ENCODE measurements at places on chromosomes 2 and 18. TPM values are rescaled to one million over a fixed set of nuclear protein-coding genes. Genes with fewer than 3 reads are reported as not detected.

DNA sequence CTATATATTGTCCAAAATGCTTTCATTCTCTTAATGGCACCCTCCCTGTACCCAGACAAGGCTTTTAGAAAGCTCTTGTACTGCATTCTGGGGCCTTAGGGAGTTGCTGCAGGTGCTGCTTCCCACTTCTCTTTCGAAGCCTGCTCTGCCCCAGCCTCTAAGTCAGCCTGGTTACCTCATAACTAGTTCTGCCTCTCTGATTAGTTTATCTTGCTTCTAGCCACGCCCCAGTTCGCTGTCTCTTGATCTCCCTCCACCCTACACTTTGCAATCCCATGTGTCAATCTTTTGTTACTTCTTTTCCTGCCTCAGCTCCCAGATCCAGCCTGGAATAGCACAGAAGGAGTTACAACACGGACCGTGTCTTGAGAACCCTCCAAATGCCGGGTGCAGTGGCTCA lies 13.8 kb upstream of the NCOA1 start:
- DNase-seq: no peak

GRCh38 chr2:36367895-36368353 lies 12.3 kb downstream of the CRIM1 start:
- DNase-seq: no peak

DNA sequence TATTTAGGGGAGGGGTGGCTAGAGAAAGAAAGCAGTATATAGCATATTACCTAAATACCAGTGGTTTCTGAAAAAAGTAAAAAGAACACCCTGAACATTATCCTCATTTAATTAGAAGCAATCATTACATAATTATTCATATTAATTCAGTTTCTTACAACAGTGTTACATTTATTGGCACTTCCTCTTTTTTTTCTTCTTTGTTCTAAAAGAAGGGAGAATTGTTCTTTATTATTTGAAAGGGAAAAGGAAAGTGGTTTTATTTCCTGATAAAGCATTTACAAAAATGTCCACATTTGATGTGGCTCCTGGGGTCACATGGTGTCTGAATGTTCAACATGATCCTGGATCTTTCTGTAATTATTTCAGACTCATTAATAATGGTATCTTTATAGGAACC lies 254.9 kb upstream of the ZEB2 start:
- no peak for DNase-seq

GRCh38 chr2:71894261-71894660 lies 253.4 kb downstream of the CYP26B1 start:
- no peak for DNase-seq

The LAMA3 gene
- 1.8 TPM for total RNA-seq

The PLEKHA3 gene
- 19.5 TPM for total RNA-seq

DNA sequence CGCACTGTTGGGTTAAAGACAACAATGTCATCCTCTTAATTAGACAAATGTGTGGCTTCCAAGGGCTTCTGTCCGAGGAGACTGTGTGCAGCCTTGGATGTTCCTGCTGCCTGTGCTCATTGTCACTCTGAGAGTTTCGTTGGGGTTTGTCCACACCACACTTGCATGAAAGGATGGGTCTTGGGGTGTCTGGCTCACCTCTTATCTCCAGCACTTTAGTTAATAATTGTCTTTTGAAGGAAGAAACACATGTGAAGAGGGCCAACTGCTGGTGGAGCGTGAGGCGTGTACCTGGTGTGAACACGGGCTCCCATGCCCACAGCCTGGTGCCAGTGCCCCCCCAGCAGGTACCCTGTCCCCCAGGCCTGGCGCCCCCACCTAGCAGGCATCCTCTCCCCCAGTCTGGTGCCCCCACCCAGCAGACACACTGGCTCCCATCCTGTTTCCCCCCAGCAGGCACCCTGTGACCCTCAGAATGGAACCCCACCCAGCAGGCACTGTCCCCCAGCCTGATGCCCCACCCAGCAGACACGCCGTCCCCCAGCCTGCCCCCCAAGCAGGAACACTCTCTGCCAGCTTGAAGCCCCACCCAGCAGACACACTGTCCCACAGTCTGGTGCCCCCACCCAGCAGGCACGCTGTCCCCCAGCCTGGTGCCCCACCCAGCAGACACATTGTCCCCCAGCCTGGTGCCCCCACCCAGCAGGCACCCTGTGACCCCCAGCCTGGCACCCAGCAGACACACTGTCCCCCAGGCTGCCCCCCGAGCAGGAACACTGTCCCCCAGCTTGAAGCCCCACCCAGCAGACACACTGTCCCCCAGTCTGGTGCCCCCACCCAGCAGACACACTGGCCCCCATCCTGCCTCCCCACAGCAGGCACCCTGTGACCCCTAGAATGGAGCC lies 96.3 kb upstream of the TMEM18 start:
- no peak for DNase-seq

The SPIRE1 gene
- total RNA-seq: 82.3 TPM

- no peak for DNase-seq
Measured at GRCh38 chr2:42106257-42106816, 58.5 kb downstream of the PKDCC start.

The TRIM43 gene
- not detected for total RNA-seq

The MGAT4A gene
- 7.0 TPM for total RNA-seq

- no peak for DNase-seq
Measured at GRCh38 chr18:67735506-67735905, 219.0 kb upstream of the DSEL start.

- DNase-seq: no peak
Measured at GRCh38 chr2:222731201-222731621, 59.8 kb downstream of the MOGAT1 start.

DNA sequence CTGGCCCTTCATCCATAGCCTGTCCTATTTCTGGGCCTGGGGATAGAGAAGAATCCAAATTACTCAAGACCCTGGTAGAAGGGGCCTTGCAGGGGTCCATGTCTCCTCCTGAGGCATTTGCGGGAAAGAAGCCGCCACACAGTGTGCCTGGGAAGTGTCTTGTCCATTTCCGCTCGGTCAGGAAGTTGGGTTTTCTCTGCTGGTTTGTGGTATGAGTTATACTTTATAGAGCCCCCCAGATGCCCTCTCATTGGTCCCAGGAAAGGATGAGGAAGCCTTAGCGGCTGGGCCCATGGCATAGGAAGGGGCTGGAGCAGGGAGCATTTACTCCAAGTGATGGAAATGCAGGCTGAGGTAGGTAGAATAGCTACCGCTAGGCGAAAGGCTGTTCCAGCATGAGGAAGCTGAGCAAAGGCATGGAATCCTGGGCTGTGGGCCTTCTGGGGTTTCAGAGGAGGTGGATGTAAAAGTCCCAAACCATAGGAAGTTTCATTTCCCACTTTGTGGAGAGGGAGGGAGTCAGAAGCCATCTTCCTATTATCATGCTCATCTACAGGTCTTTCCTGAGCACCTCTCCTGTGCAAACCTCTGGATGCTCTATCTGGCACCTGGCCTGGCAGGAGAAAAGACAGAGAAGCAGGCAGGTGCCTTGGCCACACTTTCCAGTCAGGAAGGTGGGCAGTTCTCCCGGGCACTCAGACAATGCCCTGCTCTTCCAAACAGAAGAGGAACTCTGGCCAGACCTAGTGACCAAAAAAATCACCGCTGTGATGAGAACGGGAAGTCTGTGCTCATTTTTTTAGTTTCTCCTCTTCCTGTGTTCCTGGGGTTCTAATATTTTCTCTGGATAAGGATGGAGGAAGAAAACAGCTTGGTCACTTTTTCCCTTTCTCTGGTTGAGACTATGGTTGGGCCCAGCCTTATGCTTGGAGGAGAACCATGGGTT lies 2.6 kb upstream of the CD207 start:
- DNase-seq: no peak

The DUSP2 gene
- total RNA-seq: 0.64 TPM

DNA sequence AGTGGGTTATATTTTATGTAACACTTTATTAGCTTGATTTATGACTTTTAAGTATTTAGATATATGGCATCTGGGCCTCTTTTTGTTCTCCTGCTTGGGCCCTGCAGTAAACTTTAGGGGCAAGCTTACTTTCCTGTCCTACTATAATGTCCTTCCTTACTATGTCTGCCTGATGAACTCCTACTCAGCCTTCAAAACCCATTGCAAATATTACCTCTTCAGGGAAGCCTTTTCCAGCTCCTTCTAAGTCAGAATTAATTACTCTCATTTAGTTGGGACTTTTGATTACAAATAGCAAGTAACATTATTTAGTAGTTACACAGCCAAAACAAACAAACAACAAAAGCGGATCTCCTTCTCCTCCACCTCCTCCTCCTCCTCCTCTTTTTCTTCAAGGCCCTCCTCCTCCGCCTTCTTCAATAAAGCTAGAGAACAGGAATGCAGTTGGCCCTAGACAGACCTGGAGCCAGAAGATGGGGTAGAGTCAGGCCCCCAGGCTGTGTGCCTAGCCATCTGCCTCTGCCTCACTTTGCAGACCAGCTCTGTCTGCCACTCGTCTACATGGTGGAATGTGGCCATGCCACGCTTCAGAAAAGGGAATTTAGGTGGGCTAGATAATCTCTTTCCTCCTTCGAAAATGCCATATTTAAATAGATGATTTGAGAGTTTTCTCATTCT lies 301.2 kb downstream of the SP3 start:
- no peak for DNase-seq

DNA sequence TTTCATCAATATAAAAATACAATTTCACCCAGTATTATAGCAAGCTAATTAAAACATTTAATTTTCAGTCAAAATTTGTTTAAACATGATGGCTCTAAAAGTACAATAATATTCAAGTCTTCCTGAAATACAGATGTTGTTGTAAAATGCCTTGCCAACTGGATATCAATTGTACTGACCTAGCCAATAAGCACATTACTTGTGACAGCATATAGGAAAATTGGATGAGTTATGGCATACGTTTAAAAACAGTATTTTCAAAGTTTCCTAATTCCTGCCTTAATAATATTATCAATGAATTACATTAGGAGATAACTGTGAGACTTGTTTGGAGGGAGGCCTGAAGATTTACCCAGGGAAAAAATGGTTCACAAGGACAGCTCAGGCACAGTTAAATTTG lies 336.9 kb upstream of the CDH20 start:
- DNase-seq: no peak

- DNase-seq: no peak
Measured at GRCh38 chr2:99153921-99154604, 679 bp downstream of the TSGA10 start.

The RAB12 gene
- total RNA-seq: 145 TPM

- no peak for DNase-seq
Measured at GRCh38 chr2:95021847-95022246, 3.7 kb upstream of the MAL start.

GRCh38 chr18:9092665-9093064 lies 9.8 kb upstream of the NDUFV2 start:
- no peak for DNase-seq

The RAB27B gene
- 0.20 TPM for total RNA-seq

DNA sequence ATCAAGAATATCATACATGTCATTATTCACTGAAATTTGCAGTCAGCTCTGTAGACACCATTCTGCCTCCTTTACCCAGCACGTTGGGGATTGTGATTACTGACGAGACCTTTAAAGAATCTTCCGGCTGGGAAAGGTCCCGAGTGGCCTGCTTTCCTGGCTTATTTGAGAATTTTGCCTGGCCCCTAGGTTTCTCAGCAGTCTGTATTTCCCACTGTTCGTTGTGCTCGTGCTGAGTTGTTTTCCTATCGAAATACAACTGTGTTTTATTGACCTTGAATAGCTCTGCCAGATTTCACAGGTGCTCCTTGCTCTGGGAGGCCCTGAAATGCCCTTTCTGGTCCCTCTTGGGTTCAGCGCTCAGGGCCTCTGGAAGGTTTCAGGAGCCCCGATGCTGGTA lies 94.9 kb downstream of the AGAP1 start:
- DNase-seq: no peak

GRCh38 chr2:185567940-185568339 lies 170.7 kb upstream of the FSIP2 start:
- no peak for DNase-seq

DNA sequence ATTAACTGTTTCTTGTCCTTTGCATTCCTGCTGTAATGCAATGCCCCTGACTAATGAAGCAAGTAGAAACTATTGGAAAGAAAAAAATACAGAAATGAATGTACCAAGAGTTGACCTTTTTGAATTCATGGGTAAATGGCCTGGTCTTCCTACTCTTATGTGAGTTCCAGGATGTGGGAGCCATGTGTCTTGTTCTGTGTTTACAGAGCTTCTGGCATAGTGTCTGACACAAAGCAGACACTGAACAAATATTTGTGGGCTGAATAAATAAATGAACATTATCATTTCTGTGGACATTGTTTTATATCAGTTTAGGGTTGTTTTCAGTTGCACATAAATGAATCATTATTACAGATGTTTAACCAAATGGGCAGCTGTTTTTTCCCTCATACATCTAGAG lies 155.5 kb downstream of the CD8B2 start:
- DNase-seq: no peak

- no peak for DNase-seq
Measured at GRCh38 chr2:124524155-124524915, 499.2 kb downstream of the CNTNAP5 start.

DNA sequence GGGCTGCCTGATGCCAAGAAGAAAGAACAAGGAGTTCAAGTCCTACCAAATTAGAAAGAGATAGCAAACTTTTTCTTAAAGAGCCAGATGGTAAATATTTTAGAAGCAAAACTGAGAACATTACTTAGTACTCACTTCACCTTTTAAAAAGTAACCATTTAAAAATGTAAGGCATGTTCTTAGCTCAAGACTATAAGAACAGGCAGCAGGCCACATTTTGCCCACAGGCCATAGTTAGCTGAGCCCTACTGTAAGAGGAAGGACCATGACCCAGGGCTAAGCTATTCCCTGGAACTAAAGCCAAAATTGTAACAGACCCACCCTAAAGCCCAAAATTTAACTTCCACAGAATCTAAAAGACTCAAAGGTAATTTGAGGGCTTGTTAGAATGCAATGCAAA lies 31.3 kb downstream of the USP40 start:
- no peak for DNase-seq

GRCh38 chr2:18404708-18405107 lies 155.7 kb downstream of the RDH14 start:
- DNase-seq: no peak

DNA sequence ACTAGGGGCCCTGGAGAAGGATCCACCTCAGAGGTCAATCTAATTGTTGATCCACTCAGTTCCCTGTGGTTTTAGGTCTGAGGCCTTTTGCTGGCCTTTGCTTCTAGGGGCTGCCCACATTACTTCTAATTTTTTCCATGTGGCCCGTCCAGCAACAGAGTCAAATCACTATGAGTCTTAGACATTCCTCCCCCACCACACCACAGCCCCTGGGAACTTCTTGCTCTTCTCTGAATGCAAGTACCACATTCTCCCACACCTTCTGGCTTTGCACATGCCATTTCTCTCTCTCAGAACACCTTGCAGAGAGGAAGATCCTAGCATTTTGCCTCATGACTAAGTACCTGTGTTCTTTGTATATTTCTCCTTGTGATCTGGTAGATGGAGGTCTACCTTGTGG lies 286.9 kb downstream of the SETBP1 start:
- DNase-seq: no peak

The KCNK3 gene
- 0.15 TPM for total RNA-seq
